ENCODE measurements at places on chromosomes 4 and X.
A peak's percentile ranks its signal among the peaks of the same experiment; 100 is the strongest.

- no peak overlapping the region for H3K27ac ChIP-seq
- peaks cover 37% of the 10 kb centered on the region for H3K36me3 ChIP-seq
- H3K4me3 ChIP-seq, result no peak overlapping the region
- H3K27me3 ChIP-seq, result no peaks in the 10 kb centered on the region
Measured at GRCh38 chr4:145625677-145626622, 6.8 kb downstream of the MMAA start.

- peaks cover 2% of the 10 kb centered on the region for H3K27me3 ChIP-seq
- H3K36me3 ChIP-seq, result no peaks in the 10 kb centered on the region
- H3K4me1 ChIP-seq, result no peaks in the 10 kb centered on the region
- no peak for DNase-seq
Measured at GRCh38 chrX:17939724-17940123, 78.6 kb upstream of the RAI2 start.

GRCh38 chr4:73615613-73616012 is 4.6 kb downstream of the RASSF6 start:
- H3K36me3 ChIP-seq, result no peaks in the 10 kb centered on the region
- H3K27ac ChIP-seq, result no peak overlapping the region
- H3K4me1 ChIP-seq, result peaks cover 1% of the 10 kb centered on the region
- peaks cover 14% of the 10 kb centered on the region for H3K27me3 ChIP-seq

DNA sequence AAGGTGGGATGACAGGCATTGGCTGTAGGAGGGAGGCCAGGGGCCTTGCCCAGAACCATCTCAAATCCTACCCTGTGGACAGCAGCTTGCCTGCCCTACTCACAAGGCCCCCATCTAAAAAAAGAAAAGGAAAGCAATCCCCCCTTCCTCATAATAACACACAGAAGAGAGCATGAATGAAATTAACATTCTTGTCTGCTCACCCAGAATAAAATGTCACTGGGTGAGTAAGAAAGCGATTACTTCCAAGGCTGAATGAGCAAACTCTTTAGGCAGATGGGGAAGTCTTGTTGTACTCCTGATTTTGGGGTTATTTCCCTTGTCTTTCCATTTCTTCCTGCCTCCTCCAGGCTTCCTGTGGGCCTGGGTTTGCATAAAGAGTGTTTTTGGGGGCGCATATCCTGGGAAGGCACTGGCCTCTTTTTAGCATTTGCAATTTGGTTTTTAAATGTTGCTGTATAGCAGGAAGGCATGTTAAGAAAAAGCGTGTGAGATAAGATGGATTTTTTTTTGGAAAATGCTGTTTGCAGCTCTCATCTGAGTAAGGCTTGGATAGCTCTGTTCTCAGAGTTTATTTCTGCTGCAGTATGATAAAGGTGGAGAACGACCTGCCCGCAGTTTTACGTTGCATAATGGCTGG is 248.3 kb upstream of the GATB start:
- H3K4me3 ChIP-seq, result no peak overlapping the region
- peaks cover 4% of the 10 kb centered on the region for H3K36me3 ChIP-seq
- peaks cover 30% of the 10 kb centered on the region for H3K4me1 ChIP-seq
- no peak overlapping the region for H3K27ac ChIP-seq

DNA sequence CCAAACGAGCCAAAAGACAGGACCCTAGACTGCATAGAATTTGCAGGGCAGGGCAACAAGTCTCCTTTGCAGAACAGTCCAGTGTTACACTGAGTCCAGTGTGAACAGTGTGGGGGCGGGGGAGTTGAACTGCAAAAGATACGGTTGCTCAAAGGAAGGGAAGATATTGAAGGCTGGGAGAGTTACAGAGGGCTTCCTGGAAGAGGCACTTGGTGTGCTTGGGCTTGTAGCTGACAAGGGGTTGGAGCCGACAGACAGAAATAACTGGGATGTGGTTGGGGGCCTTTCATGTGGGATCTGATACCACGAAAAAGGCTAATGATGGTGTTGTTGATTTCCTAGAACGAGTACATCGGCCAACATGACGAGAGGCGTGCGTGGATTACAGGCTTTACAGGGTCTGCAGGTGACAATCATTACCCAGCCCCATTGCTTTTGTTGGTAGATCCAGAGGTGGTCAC is 6.1 kb downstream of the XPNPEP2 start:
- peak overlapping the region; percentile 30 for H3K4me3 ChIP-seq
- H3K27me3 ChIP-seq, result no peaks in the 10 kb centered on the region
- no peaks in the 10 kb centered on the region for H3K36me3 ChIP-seq
- H3K4me1 ChIP-seq, result peaks cover 45% of the 10 kb centered on the region
- H3K27ac ChIP-seq, result peak overlapping the region; percentile 65
- peak; percentile 57 for DNase-seq

GRCh38 chr4:173052439-173052838 is 116.2 kb upstream of the GALNT7 start:
- peaks cover 2% of the 10 kb centered on the region for H3K27me3 ChIP-seq
- H3K4me3 ChIP-seq, result no peak overlapping the region
- H3K27ac ChIP-seq, result no peak overlapping the region
- H3K4me1 ChIP-seq, result no peaks in the 10 kb centered on the region
- H3K36me3 ChIP-seq, result no peaks in the 10 kb centered on the region
- DNase-seq, result no peak

DNA sequence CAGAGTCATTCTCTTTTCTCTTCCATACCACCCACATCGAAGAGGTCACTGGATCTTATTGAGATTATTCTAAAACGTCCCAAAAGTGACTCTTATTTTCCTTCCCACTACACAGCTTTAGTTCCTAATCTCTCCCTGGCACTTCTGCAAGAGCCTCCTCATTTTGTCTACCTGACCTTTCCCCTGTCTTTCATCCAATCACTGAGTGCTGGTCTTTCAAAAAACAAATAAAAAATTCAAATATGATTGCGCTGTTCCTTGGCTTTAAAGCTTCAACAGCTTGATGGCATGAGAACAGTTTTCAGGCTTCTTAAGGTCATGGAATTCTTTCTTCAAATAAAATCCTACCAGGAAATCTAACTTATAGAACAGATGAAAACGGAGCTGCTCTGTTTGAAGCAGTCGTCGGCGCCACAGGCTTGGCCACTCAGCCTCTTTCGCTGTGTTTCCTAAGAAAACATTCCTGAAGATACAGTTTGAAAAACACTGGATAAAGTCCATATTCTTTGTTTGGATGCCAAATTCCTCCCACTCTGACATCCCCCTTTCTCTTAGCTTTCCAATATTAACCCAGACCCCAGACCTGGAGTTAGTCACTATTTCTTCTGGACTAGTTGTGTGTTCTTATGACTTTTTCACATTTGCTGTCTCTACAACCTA is 12.5 kb downstream of the SYTL5 start:
- peaks cover 3% of the 10 kb centered on the region for H3K27me3 ChIP-seq
- DNase-seq, result no peak
- H3K4me3 ChIP-seq, result no peak overlapping the region
- no peaks in the 10 kb centered on the region for H3K36me3 ChIP-seq
- H3K27ac ChIP-seq, result no peak overlapping the region
- no peaks in the 10 kb centered on the region for H3K4me1 ChIP-seq

GRCh38 chrX:64377753-64378152 is 17.5 kb downstream of the MTMR8 start:
- H3K4me1 ChIP-seq, result peaks cover 4% of the 10 kb centered on the region
- H3K27me3 ChIP-seq, result no peaks in the 10 kb centered on the region
- H3K27ac ChIP-seq, result no peak overlapping the region
- no peak overlapping the region for H3K4me3 ChIP-seq
